ENCODE measurements at places on chromosomes 5 and 9. TPM values are rescaled to one million over a fixed set of nuclear protein-coding genes. Genes with fewer than 3 reads are reported as not detected.

GRCh38 chr9:26637101-26637500 is 255.5 kb downstream of the CAAP1 start:
- no peak for DNase-seq

DNA sequence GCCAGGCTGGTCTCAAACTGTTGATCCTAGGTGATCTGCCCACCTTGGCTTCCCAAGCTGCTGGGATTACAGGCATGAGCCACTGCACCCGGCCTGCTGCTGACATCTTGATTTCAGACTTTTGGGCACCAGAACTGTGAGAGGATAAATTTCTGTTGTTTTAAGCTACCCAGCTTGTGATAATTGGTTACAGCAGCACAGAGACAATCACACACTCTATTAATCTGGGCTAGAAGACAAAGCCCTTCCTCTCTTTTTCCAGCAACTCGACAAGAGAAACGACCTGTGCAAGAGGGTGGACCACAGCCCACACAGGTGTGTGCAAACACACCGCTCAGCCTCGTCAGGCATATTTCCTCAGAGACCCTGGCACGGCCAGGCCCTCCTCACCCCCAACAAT is 4.5 kb downstream of the ANKRD55 start:
- no peak for DNase-seq

Gene FOXD4L5
- total RNA-seq, result under 0.01 TPM

Gene GFI1B
- total RNA-seq, result not detected

Gene IFNK
- total RNA-seq, result not detected

Gene SPINK6
- total RNA-seq, result not detected

Gene SAXO1
- under 0.01 TPM for total RNA-seq

Gene IL13
- total RNA-seq, result not detected

- DNase-seq, result peak; percentile 72
Measured at GRCh38 chr9:77224746-77225312, 47.5 kb downstream of the VPS13A start.

DNA sequence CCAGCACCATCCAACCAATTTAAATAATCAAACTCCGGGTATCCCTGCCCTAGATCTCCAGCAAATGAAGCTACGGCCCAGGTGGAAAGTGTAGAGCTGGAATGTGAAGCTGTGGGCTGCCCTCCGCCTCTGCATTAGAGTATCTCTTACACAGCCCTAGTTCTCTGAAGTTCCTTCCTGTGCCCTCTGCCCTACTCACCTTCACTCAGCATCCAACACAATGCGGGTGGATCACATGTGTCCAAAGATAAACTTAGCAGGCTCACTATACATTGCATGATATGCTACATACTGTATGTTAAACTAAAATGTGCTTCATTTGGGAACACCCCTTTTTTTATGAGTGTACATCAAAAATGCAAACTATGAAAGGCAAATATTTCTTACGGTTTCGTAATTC is 70.0 kb upstream of the RAD23B start:
- DNase-seq, result no peak

GRCh38 chr9:124392871-124393460 is 22.3 kb downstream of the PSMB7 start:
- peak; percentile 95 for DNase-seq

DNA sequence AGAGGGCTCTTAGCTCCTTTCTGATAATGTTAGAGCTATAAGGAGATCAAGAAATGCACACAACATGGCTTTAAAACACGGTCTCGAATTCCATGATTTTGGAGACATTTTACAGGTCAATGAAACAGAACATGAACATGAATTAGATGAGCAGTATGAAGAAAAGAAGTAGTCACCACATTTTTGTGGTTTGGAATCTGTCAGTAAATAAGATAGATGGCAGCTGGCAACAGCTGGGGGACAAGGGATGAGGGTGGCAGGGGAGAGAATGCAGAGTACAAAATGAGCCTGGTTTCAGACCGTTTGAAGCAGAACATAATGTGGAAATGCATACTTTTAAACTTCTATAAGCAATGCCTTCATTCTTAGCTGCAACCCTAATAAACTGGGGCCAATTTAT is 107.1 kb downstream of the OXCT1 start:
- peak; percentile 53 for DNase-seq

Gene FOXD4L6
- total RNA-seq, result not detected

GRCh38 chr5:148457183-148457620 is 73.4 kb downstream of the FBXO38 start:
- DNase-seq, result no peak

Gene CBY3
- 0.18 TPM for total RNA-seq

GRCh38 chr9:98714833-98715232 is 6.1 kb upstream of the GABBR2 start:
- no peak for DNase-seq

Gene RANBP3L
- not detected for total RNA-seq

GRCh38 chr5:181149355-181149754 is 2.0 kb downstream of the OR2V2 start:
- DNase-seq, result no peak

- no peak for DNase-seq
Measured at GRCh38 chr5:171312129-171312974, 3.3 kb downstream of the TLX3 start.

DNA sequence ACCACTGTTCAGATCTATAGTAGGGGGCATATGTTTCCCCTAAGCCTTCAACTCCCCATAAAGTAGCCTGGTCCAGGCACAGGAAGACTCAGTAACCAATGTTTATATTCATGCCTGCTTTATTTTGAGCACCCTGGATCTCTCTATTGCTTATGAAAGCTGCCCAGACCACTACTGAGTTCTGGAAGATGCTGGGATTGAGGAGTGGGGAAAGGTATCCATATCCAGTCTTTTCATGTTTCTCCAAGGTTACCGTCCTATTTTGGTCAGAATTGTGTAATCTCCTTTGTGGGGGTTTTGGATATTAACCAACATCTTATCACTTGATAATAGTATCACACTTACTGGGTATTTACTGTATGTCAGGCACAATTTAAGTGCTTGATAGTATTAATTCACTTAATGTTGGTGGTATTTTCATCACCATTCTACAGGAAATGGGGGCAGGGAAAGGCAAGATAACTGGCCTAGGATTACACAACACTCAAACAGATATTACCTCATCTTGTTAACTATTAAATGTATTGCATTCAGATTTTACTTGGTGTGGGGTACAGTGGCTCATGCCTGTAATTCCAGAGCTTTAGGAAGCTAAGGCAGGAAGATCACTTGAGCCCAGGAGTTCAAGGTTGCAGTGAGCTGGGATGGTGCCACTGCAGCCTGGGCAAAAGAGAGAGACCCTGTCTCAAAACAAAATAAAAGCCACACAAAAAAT is 36.3 kb downstream of the RUSC2 start:
- DNase-seq, result peak; percentile 64

DNA sequence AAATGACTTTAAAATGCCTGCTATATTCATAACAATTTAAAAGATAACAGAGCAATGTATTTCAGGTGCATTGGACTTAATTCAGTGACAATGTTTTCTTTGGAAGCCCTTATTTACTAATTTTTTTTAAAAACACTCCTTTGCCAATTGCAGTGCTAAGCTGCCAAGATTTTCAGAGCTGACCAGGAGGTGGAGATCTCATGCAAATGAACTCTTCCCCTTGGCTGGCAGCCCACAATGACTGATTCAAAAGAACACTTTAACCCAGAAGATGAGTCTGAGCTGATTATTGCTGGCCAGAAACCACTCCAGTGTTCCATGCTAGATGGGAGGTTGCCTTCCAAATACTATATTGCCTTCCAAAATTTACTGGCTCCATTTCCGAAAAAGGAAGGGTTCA is 128.3 kb upstream of the CCNH start:
- DNase-seq, result peak; percentile 33

DNA sequence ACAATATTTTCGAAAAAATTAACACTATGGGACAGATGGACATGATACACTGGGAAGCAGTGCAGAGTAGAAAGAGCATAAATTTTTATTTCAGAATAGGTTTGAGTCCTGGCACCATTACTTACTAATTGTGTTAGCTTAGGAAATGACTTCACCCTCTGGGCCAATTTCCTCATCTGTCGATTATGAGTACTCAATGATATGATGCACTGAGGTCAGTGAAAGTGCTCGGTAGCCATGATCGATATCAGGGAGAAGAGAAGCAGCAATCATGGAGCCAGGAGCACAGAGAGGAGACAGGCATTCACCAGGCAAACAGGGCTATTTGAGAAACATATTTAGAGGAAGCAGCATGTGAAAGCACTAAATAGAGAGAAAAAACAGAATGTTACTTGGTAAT is 29.4 kb downstream of the NR6A1 start:
- no peak for DNase-seq

GRCh38 chr9:109974143-109974917 is 194.3 kb downstream of the PALM2AKAP2 start:
- no peak for DNase-seq

- DNase-seq, result peak; percentile 68
Measured at GRCh38 chr9:109574061-109574882, 76.2 kb upstream of the PTPN3 start.

DNA sequence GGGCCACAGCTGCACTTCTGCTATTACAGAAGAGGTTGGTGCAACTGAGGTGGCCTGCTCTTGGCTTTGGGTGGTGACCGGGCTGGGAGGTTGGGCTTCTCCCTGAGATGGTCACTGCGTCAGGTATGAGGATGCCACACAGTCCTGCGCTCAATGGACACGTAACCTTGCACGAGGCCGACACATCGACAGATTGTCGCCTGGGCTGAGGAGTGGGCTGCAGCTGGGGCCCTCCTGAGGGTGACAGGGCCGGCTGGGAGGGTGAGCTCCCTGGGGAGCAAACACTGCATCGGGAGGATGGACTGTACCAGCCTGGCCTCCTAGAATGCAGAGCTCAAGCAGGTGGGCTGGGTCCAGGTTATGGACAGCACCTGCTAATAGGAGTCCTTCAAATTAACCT is 261.1 kb upstream of the ADAMTS16 start:
- no peak for DNase-seq

Gene SPAAR
- 0.18 TPM for total RNA-seq

DNA sequence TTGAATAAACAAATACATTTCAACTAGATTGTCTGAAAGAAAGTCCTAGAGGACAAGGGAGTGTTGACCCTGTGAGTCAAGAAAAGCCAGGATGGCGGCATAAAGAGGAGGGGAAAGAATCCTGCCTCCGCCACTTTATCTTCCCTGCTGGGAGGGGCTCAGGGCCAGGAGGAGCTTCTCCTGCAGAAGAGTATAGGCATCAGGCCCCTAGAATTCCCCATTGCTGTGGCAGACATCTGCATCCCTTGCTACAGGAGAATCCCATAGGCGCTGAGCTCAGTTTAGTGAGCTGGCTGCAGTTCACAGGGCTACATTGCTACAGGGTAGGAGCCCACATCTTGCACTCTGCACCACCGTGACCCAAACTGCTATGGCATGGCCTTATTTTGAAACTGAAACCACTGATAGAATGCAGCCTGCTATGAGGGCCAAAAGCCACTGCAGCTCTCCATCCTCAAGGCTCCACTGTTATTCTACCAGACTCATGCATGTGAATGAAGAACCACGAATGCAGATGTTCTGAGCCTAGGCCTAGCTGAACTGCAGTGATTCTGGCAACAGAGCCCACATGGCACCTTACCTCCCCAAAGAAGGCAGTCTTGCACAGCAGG is 941.4 kb upstream of the CTNND2 start:
- DNase-seq, result no peak

- DNase-seq, result no peak
Measured at GRCh38 chr9:105457560-105458294, 9.9 kb downstream of the FSD1L start.

- no peak for DNase-seq
Measured at GRCh38 chr9:129900263-129901027, 65.2 kb downstream of the USP20 start.

Gene PCDHB6
- total RNA-seq, result under 0.01 TPM
